ENCODE measurements at places on chromosomes 4 and X.

GRCh38 chr4:25330905-25331808 lies 18.6 kb downstream of the ZCCHC4 start:
- no peak for DNase-seq

DNA sequence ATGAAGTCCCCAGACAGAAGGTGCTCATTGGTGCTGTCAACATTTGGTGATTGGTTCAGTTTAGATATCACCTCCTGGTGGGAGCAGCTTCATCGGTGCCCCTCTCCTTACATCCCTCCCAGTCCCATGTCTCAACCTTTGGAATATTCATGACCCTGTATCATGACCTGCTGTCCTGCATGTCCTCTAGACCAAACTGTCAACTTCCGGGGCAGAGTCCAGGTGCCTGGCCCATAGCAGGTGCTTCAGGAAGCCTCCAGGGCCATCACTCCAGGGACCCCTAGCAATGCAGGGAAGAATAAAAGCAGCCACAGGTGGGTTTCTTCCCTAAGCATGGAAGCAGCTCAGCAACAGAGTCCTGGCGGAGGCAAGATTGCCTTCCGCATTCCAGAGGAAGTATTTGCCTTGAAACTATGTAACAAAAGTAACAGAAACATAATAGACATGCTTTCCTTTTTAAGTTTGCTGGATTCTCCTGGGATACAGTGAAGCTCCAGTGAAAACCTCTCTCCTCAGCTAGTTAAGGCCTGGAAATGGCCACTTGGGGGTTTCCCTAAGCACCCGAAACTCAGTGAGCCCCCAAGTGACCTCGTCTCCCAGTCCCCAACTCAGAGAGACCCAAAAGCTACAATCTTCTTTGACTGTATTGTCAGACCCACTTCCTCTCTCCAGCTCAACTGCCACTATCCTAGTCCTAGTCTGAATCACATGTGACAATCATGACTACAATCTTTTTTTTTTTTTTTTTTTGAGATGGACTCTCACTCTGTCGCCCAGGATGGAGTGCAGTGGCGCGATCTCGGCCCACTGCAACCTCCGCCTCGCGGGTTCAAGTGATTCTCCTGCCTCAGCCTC lies 1.3 kb upstream of the ATP6AP1 start:
- no peak for DNase-seq

DNA sequence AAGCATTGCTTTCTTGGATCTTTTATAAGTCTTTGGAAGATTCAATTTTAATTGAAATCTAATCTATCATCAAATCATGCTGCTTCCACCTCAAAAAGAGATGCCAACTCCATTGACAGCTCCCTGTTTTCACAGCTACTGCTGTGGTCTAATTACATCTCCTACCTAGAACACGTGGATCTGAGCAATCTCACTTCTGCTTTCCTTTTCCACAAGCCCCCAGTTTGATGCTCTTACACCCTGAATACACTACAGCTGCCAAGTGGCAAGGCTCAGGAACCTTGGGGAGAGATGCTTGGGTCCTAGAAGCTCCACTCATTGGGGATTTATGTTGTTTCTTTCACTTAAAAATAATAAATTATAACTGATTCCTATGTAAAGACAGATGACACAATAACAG lies 172.0 kb downstream of the CFAP299 start:
- no peak for DNase-seq

DNA sequence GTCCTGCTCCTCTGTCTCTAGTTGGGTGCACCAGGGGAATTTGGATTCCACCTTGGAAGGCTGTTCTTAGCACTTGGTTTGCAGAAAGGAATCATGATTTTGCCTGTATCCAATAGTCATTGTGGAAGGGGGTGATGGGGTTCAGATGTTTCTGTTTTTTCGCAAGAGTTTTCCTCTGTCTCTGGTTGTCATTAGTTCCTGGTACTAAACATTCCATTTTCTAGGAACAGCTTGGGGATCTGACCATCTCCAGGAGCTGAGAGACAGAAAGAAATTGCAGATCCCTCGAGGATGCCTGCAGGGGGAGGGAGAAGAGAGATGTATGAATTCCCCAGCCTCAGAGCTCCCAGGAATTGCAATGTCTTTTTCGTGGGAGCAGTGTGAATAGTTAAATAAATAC lies 70.9 kb downstream of the CYTL1 start:
- no peak for DNase-seq

- DNase-seq: no peak
These were observed 22.3 kb upstream of the XPNPEP2 start for GRCh38 chrX:129716507-129716906.

DNA sequence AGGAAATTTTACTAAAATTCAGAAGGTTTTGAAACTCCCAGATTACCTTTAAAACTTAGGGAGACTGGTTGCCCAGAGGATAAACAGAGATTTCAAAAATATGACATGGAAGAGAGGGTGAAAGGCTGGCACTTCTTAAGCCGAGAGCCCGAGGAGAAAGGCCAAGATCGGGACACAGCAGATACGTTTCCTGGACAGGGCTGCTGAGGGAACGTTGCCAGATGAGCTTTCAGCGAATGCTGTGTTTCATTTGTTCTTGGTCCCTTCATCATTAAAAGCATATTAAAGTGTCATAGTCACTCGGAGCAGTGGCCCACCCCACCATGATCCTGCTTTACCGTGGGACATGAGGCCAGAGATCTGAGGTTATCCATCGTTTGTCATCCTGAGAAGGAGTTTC lies 37.9 kb upstream of the STOX2 start:
- no peak for DNase-seq

DNA sequence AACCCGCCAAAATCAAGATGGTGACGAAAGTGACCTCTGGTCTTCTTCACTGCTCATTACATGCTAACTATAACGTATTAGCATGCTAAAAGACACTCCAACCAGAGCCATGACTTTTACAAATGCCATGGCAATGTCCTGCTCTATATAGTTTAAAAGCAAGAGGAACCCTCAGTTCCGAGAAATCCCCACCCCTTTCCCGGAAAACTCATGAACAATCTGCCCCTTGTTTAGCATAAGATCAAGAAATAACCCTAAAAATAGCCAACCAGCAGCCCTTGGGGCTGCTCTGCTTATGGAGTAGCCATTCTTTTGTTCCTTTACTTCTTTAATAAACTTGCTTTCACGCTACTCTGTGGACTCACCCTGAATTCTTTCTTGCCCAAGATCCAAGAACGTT lies 463.5 kb upstream of the FAM241A start:
- DNase-seq: no peak

DNA sequence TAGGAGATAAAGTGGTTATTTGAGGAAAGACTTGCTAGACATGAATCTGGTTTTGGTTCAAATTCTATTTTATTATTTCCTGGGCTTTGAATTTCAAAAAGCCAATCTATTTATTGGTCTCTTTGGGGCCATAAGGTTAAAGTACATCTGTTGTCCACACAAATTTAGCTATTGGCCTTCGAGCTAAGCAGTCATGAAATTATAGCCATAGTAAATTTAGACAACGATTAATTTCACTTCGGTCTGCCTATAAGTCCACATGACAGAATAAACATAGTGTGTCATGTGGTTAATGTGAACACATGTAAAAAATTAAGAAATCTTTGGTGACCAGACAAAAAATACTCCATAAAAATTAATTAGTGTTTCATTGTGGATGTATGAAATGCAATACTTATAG lies 161.9 kb downstream of the PALLD start:
- DNase-seq: no peak

DNA sequence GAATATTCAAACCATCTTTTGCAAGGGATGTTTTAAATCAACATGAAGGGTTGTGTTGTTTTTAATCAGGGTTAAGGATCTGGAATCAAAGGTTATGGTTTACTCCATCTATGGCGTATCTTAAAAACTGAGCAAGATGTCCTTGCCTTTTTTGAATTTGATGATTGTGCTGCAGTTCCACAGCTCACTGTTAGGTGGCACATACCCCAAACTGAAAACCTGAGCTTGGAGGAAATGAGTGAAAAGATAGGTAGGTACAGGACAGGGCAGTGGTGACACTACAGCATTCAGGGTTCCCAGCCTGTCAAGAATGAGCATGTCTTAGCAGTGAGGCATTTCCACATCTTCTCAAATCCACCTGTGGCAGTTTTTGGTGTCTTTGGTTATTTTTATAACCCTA lies 13.1 kb upstream of the EOLA1 start:
- DNase-seq: peak; percentile 21

GRCh38 chr4:142040043-142040442 lies 403.7 kb downstream of the IL15 start:
- DNase-seq: no peak

- no peak for DNase-seq
These were observed 287.4 kb downstream of the TECRL start for GRCh38 chr4:64121803-64122202.

GRCh38 chr4:77156533-77156911 lies 485 bp upstream of the CCNG2 start:
- DNase-seq: peak; percentile 98

- DNase-seq: no peak
These were observed 100.8 kb upstream of the MAGEB18 start for GRCh38 chrX:26037367-26037766.

DNA sequence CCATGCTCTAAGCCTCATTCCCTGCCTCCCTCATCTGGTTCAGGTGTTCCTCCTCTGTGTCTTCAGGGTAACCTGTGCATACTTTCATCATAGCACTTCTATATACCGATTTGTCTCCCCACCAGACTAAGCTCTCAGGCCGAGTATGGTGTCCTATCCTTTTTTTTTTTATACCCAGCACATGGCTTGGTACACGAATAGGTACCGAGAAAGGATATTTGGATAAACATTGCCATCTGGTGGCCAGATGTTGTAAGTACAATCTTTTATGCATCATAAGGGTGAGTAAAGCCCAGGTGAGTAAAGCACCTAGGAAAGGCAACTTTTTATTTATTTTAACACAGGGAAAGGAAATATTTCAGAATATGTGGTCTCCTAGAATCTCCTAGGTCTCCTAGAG lies 68.4 kb downstream of the MID2 start:
- peak; percentile 44 for DNase-seq

DNA sequence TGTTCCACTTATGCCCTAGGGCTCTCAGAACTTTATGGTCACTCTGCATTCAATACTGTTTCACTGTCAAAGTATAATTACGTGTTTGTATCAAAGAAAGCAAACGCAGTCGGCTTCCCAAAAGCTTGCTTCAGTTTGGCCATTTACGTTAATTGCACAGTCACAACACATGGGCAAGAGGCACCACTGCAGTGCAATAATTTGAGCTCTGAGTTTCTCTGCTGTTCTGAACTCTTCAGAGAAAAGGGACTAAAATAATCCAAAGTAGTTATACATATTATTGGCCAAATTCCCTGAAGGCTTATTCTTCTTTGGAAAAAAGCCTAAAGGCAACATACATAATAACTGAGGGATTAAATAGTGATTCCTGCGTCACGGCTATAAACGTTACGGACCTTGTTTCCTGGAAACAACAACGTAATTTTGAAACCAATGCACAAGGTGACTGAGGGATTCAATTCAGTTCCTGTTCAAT lies 51.3 kb downstream of the RNF150 start:
- DNase-seq: peak; percentile 32

- DNase-seq: no peak
These were observed 83.8 kb upstream of the HHIP start for GRCh38 chr4:144562019-144562705.

- DNase-seq: no peak
These were observed 16.7 kb downstream of the CLDN34 start for GRCh38 chrX:9983846-9984245.

DNA sequence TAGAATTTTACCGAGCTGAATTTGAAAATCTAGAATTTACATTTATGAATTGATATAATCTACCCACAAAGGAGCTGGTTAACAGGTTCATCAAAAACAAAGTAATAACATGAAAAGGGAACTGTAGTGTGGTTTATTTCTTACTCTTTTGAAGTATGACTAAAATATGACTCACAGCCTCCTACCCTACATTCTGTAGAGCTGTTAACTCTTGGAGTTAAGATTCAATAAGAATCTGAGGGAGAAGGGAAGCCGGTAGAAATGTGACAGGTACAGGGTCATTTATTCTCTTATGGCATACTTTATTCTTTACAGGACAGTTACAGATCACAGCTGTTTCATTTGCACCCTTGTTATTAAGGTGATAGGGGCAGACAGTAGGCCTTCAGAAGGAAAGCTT lies 132.2 kb upstream of the FAM47B start:
- no peak for DNase-seq

DNA sequence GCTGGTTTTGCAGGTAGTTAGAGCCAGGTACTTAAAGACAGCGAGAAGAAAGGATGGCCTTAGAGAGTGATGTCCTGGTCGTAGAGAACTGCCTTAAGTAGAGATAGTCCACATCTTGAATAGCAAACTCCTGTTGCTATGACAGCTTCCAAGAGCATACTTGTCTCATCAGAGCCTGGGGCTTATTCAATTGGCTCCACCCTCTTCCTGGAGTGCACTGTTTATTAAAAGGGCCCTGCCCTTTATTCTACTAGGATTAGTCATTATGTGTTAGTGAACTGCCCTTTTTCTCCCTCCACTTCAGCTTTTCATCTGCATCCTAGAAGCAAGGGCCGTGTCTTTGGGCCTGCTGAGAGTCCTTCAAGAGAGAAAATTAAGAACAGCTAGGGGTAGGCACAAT lies 94.5 kb upstream of the EOLA2 start:
- peak; percentile 2 for DNase-seq

DNA sequence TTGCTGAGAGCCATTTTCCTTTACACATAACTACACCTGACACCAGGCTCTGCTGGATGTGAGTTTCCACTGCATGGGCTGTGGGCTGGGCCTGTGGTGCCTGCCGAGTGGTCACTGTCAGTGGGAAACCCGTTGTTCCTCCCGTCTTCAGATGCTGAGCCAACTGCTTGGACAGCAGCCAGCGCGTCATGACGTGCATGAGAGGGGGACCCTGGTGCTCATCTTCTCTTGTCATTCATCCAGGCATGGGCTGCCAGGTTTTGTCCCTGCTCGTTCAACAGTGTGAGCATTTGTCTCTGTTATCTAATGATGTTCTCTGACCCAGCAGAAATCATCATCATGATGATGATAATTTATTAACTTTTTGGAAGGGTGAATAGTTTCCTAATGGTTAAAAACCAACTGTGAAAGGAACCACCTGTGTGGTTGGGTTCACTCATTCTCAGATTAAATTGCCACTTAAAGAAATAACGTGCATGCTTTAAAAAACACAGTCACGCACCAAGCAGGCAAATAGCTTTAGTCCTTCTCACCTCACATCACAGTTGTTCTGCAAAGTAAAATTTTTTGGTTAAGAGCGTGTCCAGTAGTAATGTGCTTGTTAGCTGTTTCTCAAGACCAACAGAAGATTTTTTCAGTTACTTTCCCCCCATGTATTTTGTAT lies 19.9 kb upstream of the CLDN34 start:
- DNase-seq: peak; percentile 78

- DNase-seq: no peak
These were observed 91.4 kb downstream of the HEPH start for GRCh38 chrX:66255359-66255967.
